CD8-positive, alpha-beta memory T cell (primary cell): ENCODE measurements at places on chromosomes 13 and 19. TPM values are rescaled to one million over a fixed set of nuclear protein-coding genes. Genes with fewer than 3 reads are reported as not detected.

- no peaks in the 10 kb centered on the region for H3K27me3 ChIP-seq
- peaks cover 19% of the 10 kb centered on the region for H3K36me3 ChIP-seq
- no peak overlapping the region for H3K4me3 ChIP-seq
- no peaks in the 10 kb centered on the region for H3K4me1 ChIP-seq
Measured at GRCh38 chr13:98875146-98875729, 102.6 kb downstream of the DOCK9 start.

DNA sequence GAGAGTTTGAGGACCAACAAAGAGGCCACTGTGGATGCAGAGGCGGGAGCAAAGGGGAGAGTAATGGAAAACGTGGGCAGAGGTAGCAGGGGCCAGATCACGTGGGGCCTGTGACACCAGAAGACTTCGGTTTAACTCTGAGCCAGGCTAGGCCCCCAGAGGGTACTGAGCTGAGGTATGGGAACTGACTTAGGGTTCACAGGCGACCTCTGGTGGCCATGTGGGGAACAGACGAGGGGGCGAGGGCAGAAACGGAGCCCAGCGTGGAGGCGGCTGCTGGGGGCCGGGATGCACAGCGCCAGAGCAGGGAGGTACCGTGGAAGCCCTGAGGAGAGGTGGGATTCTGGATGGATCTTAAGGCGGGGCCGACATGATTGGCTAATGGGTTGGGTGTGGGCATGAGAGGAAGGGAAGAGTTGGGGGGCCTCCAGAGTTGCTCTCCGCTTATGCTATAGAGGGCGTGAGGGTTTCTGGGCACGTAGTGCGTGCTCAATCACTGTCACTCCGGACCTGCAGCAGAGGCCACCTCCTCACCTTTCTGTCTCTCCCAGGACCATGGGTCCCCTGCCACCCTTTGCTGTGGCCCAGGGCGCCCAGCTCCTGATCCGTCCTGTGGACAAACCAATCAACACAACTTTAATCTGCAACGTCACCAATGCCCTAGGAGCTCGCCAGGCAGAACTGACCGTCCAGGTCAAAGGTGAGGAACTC lies 13.7 kb downstream of the PVR start:
- H3K36me3 ChIP-seq, result no peaks in the 10 kb centered on the region
- no peak overlapping the region for H3K4me3 ChIP-seq
- H3K27ac ChIP-seq, result no peak overlapping the region
- H3K27me3 ChIP-seq, result no peaks in the 10 kb centered on the region
- no peaks in the 10 kb centered on the region for H3K4me1 ChIP-seq

GRCh38 chr19:33719366-33720154 lies 77.1 kb upstream of the KCTD15 start:
- H3K4me3 ChIP-seq, result no peak overlapping the region
- H3K4me1 ChIP-seq, result no peaks in the 10 kb centered on the region
- H3K27me3 ChIP-seq, result no peaks in the 10 kb centered on the region
- DNase-seq, result no peak

DNA sequence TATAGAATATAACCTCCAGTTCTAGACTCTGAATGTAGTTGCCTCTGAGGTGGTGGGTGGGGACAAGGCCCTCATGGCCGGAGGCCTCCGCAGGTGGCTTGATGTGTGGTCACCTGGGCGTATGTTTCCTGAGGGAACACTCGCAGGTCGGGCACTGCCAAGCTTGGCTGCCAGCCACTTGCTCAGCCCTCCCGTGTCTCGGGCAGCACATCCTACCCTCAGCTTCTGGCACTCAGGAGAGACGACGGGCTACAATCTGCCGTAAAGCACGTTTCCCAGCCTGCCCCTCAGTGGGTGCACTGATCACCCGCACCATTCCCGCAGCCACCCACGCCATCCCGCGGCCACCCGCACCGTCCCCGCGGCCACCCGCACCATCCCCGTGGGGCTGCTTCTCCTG lies 15.2 kb downstream of the THOP1 start:
- no peak overlapping the region for H3K4me3 ChIP-seq
- DNase-seq, result no peak
- no peak overlapping the region for H3K27ac ChIP-seq

- peaks cover 79% of the 10 kb centered on the region for H3K36me3 ChIP-seq
- H3K4me1 ChIP-seq, result no peaks in the 10 kb centered on the region
- DNase-seq, result no peak
Measured at GRCh38 chr19:43739439-43740235, 15.1 kb downstream of the SMG9 start.

DNA sequence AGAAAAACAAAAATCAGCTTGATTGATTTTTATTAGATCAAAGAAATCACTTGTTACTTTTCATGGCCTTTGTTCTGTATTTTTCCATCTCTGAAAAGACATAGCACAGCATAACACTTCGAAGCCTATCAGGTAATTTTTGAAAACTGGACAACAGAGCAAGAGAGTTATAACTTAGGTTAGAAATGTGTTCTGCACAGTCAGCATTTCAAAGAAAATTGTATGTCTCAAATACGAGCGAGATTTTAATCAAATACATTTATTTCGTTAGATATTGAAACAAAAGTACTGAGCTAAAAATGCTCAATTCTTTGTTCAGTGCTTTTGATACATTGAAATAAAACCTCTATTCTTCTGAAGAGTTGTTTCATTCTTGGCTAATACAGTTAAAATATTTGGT lies 144.1 kb upstream of the SLC10A2 start:
- H3K27me3 ChIP-seq, result no peaks in the 10 kb centered on the region
- H3K4me3 ChIP-seq, result no peak overlapping the region
- H3K4me1 ChIP-seq, result no peaks in the 10 kb centered on the region
- DNase-seq, result no peak
- H3K36me3 ChIP-seq, result no peaks in the 10 kb centered on the region
- H3K27ac ChIP-seq, result no peak overlapping the region

DNA sequence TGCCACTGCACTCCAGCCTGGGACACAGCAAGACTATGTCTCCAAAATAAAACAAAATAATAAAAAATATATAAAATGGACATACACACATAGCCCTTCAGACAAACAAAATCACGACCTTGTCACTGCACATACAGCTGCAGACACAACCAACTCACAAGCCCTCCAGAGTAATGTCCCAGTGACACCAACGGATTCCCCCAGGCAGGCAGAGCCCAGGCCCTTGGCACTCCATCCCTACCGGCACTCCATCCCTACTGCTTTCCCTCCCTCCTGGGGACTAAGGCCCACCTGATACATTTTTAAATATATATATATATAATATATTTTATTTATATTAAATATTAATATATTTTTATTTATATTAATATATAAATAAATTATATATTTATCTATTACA lies 18.5 kb downstream of the ZNF101 start:
- DNase-seq, result peak; percentile 22
- H3K36me3 ChIP-seq, result no peaks in the 10 kb centered on the region
- no peaks in the 10 kb centered on the region for H3K27me3 ChIP-seq
- no peak overlapping the region for H3K4me3 ChIP-seq

DNA sequence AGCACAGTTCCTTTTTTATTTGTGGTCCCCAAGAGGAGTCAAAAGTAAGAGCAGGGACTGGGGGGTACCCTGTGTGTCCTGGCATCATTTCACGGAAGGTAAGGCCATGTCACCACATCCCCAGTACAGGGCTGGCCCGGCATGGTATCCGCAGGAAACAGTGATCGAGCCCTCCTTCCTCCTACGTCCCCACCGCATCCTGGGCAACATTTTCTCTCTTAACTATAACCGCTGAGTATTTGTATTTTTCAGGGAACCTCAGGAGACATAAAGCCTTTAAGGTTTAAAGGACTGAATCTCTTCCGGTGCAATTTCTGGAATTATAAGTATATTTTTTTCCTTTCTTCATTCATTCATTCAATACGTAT lies 13.6 kb upstream of the LATS2 start:
- H3K27me3 ChIP-seq, result no peaks in the 10 kb centered on the region
- H3K27ac ChIP-seq, result peak overlapping the region; percentile 20
- H3K4me1 ChIP-seq, result peaks cover 12% of the 10 kb centered on the region
- H3K4me3 ChIP-seq, result peak overlapping the region; percentile 56
- no peak for DNase-seq
- no peaks in the 10 kb centered on the region for H3K36me3 ChIP-seq

DNA sequence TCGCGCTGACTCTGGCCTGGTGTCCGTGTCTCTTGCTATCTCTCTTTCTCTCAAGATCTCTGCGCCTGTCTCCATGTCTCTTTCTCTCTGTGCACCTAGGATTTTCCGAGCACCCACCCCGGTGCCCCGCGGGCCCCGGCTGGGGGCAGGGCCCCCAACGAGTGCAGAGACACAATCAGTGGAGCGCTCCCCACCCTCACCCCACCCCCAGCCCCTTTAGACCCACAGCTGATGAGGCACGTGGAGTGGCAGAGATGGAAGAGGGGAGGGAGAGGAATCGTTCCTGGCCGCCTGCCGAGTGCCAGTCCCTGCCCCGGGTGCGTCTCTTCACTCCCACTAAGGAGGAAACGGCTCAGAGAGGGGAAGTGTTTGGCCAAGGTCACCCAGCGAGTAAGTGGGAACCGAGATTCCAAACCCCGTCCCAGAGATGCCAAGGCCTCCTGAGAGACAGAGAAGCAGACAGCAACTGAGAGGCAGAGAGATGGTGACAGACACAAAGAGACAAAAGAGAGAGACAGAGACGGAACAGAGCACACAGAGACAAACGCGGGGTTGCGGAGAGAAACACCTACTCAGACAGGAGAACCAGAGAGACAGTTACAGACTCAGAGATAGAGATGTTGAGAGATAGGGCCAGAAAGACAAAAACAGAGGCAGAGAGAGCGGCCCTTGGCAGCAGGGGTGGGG lies 626 bp upstream of the BCL3 start:
- no peaks in the 10 kb centered on the region for H3K27me3 ChIP-seq
- H3K36me3 ChIP-seq, result no peaks in the 10 kb centered on the region
- H3K4me1 ChIP-seq, result peaks cover 42% of the 10 kb centered on the region
- DNase-seq, result peak; percentile 68
- peak overlapping the region; percentile 86 for H3K27ac ChIP-seq

DNA sequence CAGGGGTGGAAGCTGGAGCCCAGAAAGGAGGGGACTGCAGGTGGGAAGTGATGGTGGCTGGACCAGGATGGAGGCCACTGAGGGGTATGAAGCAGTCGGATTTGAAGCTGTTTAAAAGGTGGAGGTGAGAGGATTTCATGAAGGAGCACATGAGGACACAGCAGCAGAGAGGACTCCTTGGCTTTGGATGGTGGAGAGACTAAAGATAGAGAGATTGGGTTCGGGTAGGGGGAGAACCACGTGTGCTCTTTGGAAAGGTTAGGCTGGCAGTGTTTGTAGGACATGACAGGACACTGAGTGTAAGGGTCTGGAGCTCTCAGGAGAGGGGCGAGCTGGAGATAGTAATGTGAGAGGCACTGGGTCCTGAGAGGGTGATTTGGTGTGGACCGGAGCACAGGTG lies 8.8 kb downstream of the SNRPD2 start:
- H3K36me3 ChIP-seq, result peaks cover 26% of the 10 kb centered on the region
- peaks cover 8% of the 10 kb centered on the region for H3K4me1 ChIP-seq
- no peak overlapping the region for H3K4me3 ChIP-seq
- no peak for DNase-seq
- no peak overlapping the region for H3K27ac ChIP-seq

DNA sequence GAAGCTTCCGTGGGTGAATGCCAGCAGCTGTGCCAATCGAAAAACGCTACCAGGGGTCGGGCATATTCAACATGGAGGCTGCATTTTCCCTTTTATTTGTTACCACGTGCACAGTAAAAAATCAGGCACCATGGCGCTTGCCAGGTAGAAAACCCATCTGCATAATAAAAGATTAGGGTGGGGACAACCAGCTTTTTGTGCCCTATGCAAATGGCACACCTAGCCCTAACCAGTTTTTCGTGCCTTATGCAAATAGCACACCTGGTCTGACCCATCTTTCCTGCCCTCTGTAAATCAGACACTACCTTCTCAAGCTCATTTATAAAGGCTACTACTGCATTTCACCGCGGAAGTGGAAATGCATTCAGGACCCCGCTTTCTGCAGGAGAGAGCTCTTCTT lies 62.1 kb upstream of the FREM2 start:
- no peaks in the 10 kb centered on the region for H3K36me3 ChIP-seq
- no peak for DNase-seq
- H3K4me3 ChIP-seq, result no peak overlapping the region
- H3K27me3 ChIP-seq, result no peaks in the 10 kb centered on the region
- H3K27ac ChIP-seq, result no peak overlapping the region
- no peaks in the 10 kb centered on the region for H3K4me1 ChIP-seq

- H3K4me3 ChIP-seq, result no peak overlapping the region
- peaks cover 15% of the 10 kb centered on the region for H3K4me1 ChIP-seq
- no peak for DNase-seq
- H3K36me3 ChIP-seq, result no peaks in the 10 kb centered on the region
Measured at GRCh38 chr19:2558543-2558942, 82.6 kb downstream of the GADD45B start.

DNA sequence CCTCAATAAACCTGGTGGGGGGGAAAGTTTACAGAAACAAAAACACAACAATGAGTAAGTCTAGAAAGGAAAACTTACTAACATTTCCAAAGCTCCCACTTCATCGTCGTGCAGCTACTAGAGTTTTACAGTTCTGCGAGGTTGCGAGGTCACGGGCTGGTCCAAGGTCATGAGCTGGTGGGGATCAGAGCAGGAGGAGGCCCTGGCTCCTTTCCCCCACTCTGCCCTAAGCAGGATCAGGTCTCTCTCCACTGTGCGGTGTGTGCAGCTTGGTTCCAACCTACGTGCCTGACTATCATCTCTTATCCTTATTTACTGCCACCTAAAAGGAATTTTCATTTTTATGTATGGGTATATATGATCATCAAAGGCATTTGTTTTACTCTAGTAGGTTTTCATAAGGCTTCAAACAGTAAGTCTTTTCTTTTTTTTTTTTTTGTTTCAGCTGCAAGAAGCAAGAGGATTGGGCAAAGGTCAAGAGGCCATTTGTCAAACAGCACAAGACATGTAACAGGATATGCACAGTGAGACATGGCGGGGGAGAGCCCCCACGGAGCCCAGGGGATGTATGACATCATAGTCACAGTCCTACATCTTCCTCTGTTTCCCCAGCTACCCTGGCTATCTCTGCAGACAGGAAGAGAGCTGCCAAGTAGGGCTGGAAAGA lies 76.6 kb upstream of the POMP start:
- no peak for DNase-seq
- H3K4me1 ChIP-seq, result no peaks in the 10 kb centered on the region
- H3K4me3 ChIP-seq, result no peak overlapping the region
- H3K27me3 ChIP-seq, result no peaks in the 10 kb centered on the region
- no peaks in the 10 kb centered on the region for H3K36me3 ChIP-seq
- H3K27ac ChIP-seq, result no peak overlapping the region

DNA sequence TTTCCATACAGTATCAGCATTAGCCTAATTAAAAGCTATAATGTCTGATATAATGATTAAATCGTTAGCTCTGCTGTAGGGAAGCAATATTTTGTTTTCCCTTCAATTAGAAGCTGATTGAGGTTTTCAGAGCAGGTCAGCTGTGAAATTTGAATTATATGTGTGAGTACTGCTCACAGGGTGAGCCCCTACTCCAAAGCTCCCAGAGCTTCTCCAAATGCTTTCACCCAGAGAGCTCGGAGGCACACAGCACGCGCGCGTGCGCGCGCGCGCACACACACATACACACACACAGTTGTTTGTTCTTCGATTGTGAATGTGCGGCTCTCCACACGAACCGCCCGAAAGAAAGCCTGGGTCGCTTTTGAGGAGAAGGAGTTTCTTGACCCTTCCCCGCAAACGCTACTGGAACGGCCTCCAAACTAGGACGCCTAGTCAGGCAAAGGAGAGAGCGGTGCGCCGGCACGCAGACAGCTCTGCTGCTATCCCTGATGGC lies 4.8 kb upstream of the SOX1 start:
- no peak overlapping the region for H3K4me3 ChIP-seq
- peaks cover 7% of the 10 kb centered on the region for H3K4me1 ChIP-seq
- H3K36me3 ChIP-seq, result no peaks in the 10 kb centered on the region
- DNase-seq, result no peak
- no peak overlapping the region for H3K27ac ChIP-seq
- peaks cover 39% of the 10 kb centered on the region for H3K27me3 ChIP-seq

The C19orf85 gene
- total RNA-seq, result not detected

The TMPRSS9 gene
- total RNA-seq, result not detected

The RNF225 gene
- 0.78 TPM for total RNA-seq

The PCDH20 gene
- total RNA-seq, result not detected

The FBN3 gene
- total RNA-seq, result not detected

The LRG1 gene
- not detected for total RNA-seq
